CD14-positive monocyte (primary cell): ENCODE measurements at places on chromosomes 7 and 10. TPM values are rescaled to one million over a fixed set of nuclear protein-coding genes. Genes with fewer than 3 reads are reported as not detected.

DNA sequence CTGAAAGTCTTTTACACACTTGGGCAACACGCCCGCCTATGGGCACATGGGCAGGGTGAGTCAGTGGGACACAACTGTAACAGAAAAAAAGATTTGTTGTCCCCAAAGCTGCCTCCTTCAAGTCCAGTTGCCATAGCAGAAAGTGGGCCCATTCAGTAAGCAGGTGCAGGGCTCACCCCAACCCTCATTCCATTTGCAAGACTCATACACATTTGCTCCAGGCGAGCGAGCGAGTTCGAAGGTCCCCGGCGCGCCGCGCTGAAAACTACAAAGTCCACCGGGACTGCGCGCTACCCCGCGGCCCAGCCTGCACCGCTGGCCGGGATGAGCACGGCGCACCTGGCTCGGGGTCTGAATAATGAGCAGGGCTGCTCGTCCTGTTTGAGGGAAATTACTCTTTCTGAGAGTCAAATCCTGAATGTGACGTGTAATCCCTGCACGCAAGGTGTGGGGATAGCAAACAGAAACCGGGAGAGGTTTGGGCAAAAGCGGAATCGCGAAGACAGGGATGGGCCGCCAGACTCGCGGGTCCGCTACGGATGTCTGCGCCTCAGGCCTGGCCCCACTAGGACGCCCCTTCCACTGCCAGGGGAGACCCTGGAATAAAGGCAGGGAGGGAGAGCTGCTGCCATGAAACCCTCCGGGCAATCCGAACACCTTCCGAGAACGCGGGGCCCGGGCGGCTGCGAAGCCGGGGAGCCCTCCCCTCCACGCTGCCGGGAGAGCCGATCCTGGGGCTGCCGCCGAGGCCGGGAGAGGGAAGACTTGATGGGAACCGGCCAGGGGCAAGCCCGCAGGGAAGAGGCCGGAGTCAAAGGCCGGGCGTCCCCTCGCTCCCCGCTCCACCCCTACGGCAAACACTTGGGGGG is 982 bp downstream of the COBL start:
- DNase-seq = no peak

The SCIN gene
- not detected for polyA plus RNA-seq

The UPP1 gene
- polyA plus RNA-seq = 129 TPM

- no peak for DNase-seq
Observed at GRCh38 chr7:117605712-117606111, 125.9 kb downstream of the CFTR start.

- DNase-seq = no peak
Observed at GRCh38 chr10:94846204-94846603, 83.7 kb downstream of the CYP2C19 start.

DNA sequence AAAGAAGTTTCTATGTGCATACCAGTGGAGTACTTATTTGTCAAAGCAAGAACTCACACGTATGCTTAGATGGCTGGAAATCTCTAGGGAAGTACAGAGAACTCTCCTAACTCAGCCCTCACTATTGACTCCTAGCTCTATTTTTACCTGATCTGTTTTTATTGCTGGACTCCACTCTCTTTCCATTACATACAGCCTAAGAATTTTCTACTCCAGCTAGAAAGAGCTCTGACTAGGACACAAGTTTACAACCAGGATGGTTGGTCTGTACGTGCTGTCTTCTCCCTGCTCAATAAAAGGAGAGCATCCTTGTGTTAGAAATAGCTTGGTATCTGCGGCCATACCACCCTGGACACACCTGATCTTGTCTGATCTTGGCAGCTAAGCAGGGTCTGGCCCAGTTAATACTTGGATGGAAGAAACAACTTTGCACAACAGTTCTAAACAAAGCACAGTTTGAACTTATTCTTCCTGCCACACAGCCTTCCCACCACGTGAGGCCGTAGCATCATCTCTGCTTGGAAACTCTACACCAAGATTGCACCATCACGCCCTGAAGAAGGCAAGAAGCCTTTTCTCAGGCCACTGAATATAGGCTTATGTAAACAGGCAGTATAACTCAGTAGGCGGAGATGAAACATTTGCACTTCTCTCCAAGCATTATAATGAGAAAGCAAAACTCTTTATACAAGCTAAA is 50.7 kb downstream of the KCNMA1 start:
- no peak for DNase-seq

GRCh38 chr10:4141471-4141870 is 356.5 kb upstream of the KLF6 start:
- DNase-seq = no peak

DNA sequence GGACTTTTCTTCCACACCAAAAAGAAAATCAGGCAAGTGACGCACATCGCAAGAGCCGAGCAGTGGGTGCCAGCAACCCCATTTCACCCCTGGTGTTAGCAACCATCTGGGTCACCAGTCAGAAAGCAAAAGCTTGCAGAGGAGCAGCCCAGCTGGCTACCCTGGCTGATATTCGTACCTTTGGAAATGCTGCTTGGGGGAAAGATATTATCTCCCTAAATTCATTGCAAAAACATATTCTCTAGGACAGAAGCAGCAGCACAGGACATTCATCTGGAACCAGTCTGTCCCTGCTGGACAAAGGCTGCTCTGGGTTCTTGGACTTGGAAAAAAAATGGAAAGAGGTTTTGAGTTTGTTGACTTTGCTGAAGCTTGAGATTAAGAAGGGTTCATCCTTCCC is 45.8 kb downstream of the ERLIN1 start:
- DNase-seq = no peak
